Stimulated activated CD4-positive, alpha-beta T cell treated with anti-CD3 and anti-CD28 coated beads, Interleukin-15, amount 100 ng/mL, for 24 hours (primary cell): ENCODE measurements at places on chromosomes 3 and 15.

GRCh38 chr3:138717348-138717747, 108.8 kb downstream of the FAIM start:
- no peak for DNase-seq

GRCh38 chr3:99536555-99537314, 101.7 kb upstream of the COL8A1 start:
- no peak for DNase-seq

GRCh38 chr15:49041426-49041825, 4.8 kb downstream of the SECISBP2L start:
- no peak for DNase-seq

- DNase-seq, result no peak
Measured at GRCh38 chr3:94307588-94307987, 244.7 kb downstream of the NSUN3 start.

DNA sequence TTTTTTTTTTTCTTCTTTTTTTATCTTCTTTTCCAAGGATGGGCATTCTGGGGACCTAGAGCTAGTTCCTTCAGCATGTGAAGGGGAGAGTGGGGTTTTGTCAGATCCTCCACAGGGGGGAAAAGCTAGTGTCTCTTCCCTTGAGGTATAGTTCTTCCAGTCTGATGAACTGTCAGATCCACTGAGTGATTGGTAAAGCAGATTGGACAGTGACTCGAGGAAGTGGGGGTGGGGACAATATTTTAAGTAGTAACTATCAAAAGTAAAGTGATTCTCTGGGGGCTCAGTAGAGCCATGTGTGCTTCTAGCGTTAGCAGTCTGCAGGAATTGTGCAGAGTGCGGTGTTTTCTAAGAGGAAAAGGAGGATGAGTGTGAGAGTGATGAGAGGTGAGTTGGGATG, 62.0 kb upstream of the TRIM71 start:
- DNase-seq, result no peak

GRCh38 chr3:13688034-13688433, 139.1 kb downstream of the FBLN2 start:
- DNase-seq, result no peak
